ENCODE measurements at places on chromosomes 3 and 15.

DNA sequence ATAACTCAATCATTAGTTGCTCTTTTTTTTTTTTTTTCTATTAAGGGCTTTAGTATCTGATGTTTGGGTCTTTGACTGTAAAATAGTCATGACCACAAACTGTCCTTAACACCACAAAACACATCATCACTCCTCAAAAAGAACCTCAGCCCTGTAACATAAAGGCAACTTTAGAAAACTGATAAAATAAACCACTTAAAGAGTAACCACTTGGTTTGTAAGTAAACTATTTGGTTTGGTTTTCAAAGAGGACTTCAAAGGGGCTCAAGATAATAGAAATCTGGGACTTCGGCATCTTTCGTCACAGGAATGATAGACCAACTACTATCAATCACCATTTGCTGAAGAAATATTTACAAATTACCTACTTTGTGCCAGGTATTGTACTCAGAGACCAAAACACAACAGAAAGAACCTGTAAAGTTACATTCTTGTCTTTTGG is 167.8 kb downstream of the FOXP1 start:
- DNase-seq = no peak

DNA sequence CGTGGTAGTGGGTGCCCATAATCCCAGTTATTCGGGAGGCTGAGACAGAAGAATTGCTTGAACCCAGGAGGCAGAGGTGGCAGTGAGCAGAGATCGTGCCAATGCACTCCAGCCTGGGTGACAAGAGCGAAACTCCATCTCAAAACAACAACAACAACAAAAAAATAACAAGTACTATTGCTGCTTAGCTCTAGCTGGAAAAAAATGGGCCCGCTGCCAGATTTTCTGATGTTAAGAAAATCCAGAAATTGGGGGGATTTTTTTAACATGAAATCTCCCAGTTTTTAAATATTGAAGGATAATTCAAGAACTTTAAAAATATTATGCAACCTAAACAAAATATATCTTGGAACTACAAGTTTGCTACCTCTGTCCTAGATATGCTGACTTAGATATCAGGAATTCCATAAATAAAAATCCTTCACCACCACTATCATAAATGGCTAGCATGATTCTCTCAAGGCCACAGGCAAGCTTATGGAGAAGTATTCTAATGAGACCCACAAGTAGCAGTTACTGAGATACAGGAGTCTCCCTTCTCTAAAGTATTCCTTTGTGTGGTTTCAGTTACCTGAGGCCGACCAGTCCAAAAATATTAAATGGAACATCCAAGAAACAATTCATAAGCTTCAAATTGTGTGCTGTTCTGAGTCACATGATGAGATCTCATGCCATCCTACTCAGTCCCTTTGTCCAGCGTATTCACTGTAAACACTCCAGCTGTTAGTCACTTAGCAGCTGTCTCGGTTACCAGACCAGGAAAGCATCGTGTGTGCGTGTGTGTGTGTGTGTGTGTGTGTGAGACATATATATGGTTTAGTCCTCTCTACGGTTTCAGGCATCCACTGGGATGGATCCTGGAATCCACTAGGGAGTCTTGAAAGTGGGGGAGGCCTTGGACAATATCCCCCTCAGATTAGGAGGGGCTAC is 277.2 kb downstream of the TBL1XR1 start:
- DNase-seq = no peak

DNA sequence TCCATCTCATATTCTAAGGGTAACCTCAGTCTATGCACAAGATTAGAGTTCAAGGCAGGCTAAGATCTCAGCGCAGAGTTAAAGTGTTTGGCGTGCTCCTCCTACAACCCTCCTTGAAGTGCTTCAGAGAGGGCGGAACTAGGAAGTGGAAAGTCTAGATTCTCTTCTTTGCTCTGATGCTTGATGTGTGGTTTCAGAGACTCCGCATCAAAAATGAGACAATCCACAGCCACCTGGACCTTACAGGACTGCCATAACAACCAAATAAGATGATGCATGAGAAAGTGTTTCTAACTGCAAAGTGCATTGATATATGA is 161.3 kb upstream of the ATP11B start:
- DNase-seq = no peak

GRCh38 chr15:44780608-44781007 is 44.3 kb downstream of the TRIM69 start:
- DNase-seq = no peak

GRCh38 chr3:9246189-9246588 is 3.3 kb downstream of the SRGAP3 start:
- DNase-seq = no peak

DNA sequence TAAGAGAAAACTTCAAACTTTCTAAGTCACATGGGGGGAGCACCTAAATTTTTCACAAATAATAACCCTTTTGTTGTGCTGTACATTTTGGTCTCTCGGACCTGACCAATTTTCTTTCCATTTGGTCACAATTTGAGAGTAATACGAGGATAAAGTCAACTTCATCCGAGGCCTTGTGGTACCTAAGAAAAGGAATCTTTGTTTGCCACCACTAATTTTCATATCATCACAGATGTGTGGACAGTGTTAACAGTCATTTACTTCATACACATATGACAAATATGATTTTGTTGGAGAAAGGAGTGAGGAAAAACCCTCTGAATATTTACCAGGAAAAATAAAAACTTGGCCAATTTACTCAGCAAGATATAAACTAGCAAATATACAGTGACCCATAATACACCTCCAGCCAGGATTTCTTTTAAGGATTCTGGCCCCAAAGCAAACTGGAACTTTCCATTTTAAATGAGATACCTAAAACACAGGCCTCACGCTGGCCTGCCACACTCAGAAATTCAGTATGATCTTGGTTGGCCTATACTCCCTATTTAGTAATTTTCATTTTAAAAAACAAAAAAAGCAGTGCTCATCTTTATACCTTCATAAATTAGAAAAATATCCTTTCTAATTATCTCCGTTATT is 40.7 kb downstream of the VGLL4 start:
- no peak for DNase-seq

- DNase-seq = no peak
Measured at GRCh38 chr3:44235604-44236484, 5.8 kb upstream of the TOPAZ1 start.

Measured in NCI-H524 treated with DMSO at 0.1 percent for 48 hours (cell line).